Neural crest cell (in vitro differentiated cells): ENCODE measurements at places on chromosomes 16 and 17. TPM values are rescaled to one million over a fixed set of nuclear protein-coding genes. Genes with fewer than 3 reads are reported as not detected.

DNA sequence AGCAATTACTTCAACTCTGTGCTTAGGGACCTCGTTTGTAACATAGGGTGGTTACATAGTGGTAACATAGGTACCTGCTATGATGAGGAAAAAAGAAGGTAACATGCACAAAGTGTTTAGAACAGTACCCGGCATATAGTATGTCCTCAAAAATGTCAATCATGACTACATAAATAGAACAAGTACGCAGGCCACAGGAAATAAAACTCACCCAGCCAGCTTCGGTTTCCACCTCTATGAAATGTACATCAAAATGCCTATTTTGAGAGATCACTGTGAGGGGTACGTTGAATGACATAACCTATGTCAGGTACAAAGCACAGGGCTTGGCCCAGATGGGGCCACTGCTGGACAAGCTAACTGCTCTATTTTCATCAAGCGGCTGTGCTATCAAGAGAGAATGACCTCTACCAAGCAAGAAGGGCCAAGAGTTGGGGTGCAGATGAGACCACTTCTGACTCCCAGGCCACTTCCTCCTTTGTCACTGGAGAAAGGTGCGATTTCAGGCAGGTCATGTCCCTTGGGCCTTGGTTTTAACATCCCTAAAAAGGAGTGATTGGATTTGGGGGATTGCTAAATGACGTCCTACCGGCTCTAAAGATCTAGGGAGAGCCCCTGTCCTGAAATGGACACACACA lies 45.4 kb downstream of the WSB1 start:
- no peaks in the 10 kb centered on the region for H3K27me3 ChIP-seq
- H3K4me1 ChIP-seq: peaks cover 5% of the 10 kb centered on the region
- no peak overlapping the region for H3K4me3 ChIP-seq

- H3K4me3 ChIP-seq: no peak overlapping the region
- H3K27ac ChIP-seq: no peak overlapping the region
- no peaks in the 10 kb centered on the region for H3K4me1 ChIP-seq
- H3K27me3 ChIP-seq: no peaks in the 10 kb centered on the region
- peaks cover 15% of the 10 kb centered on the region for H3K36me3 ChIP-seq
- no peak for DNase-seq
Measured at GRCh38 chr16:72689851-72690250, 358.1 kb downstream of the ZFHX3 start.

The DRC3 gene
- 0.61 and 1.6 TPM in 2 replicates for total RNA-seq

GRCh38 chr16:85136702-85137322 lies 24.5 kb upstream of the CIBAR2 start:
- no peaks in the 10 kb centered on the region for H3K36me3 ChIP-seq
- H3K4me1 ChIP-seq: peaks cover 28% of the 10 kb centered on the region
- DNase-seq: no peak
- peaks cover 3% of the 10 kb centered on the region for H3K27me3 ChIP-seq

The CACNG5 gene
- not detected in 2 replicates for total RNA-seq
